Activated CD4-positive, alpha-beta memory T cell treated with anti-CD3 and anti-CD28 coated beads, Interleukin-2, amount 10 ng/mL, durations not matched to agents 7 days and 5 days (primary cell): ENCODE measurements at places on chromosomes 12 and 14. TPM values are rescaled to one million over a fixed set of nuclear protein-coding genes. Genes with fewer than 3 reads are reported as not detected.

The PSMD9 gene
- 59.7 TPM for total RNA-seq

The AHNAK2 gene
- total RNA-seq: not detected

The IAPP gene
- not detected for total RNA-seq

The RNASE8 gene
- not detected for total RNA-seq

The CLEC4A gene
- total RNA-seq: 0.50 TPM

The PARP2 gene
- 27.1 TPM for total RNA-seq

The ADAM20 gene
- total RNA-seq: 0.13 TPM

The KCNH3 gene
- total RNA-seq: 0.58 TPM

The CEBPE gene
- 0.25 TPM for total RNA-seq

The RFX4 gene
- total RNA-seq: not detected

The ANO4 gene
- not detected for total RNA-seq

The P2RX7 gene
- total RNA-seq: 47.0 TPM

The C14orf132 gene
- 1.2 TPM for total RNA-seq

The SGPP1 gene
- 20.6 TPM for total RNA-seq

The SLCO1A2 gene
- not detected for total RNA-seq

The TAS2R42 gene
- not detected for total RNA-seq

The COL2A1 gene
- total RNA-seq: not detected

The DENND5B gene
- 0.81 TPM for total RNA-seq

The ADSS1 gene
- 0.98 TPM for total RNA-seq

The RBM19 gene
- 32.4 TPM for total RNA-seq

The SLC38A4 gene
- total RNA-seq: not detected

The TC2N gene
- 180 TPM for total RNA-seq

The CLEC1B gene
- not detected for total RNA-seq

The RHEBL1 gene
- total RNA-seq: 15.8 TPM

The RILPL2 gene
- 9.0 TPM for total RNA-seq

The DHRS2 gene
- 1.1 TPM for total RNA-seq

The DEGS2 gene
- 0.20 TPM for total RNA-seq

The NR4A1 gene
- 10.5 TPM for total RNA-seq

The PLCZ1 gene
- not detected for total RNA-seq

The TAS2R14 gene
- total RNA-seq: 1.3 TPM

The PHLDA1 gene
- 42.8 TPM for total RNA-seq

The HOXC9 gene
- not detected for total RNA-seq

The CD163 gene
- not detected for total RNA-seq

The ANKRD33 gene
- total RNA-seq: not detected

The KRR1 gene
- 67.2 TPM for total RNA-seq

The BHLHE41 gene
- not detected for total RNA-seq
